Posterior cingulate gyrus (tissue), 11 donors: ENCODE measurements at places on chromosomes 12 and 14.

DNA sequence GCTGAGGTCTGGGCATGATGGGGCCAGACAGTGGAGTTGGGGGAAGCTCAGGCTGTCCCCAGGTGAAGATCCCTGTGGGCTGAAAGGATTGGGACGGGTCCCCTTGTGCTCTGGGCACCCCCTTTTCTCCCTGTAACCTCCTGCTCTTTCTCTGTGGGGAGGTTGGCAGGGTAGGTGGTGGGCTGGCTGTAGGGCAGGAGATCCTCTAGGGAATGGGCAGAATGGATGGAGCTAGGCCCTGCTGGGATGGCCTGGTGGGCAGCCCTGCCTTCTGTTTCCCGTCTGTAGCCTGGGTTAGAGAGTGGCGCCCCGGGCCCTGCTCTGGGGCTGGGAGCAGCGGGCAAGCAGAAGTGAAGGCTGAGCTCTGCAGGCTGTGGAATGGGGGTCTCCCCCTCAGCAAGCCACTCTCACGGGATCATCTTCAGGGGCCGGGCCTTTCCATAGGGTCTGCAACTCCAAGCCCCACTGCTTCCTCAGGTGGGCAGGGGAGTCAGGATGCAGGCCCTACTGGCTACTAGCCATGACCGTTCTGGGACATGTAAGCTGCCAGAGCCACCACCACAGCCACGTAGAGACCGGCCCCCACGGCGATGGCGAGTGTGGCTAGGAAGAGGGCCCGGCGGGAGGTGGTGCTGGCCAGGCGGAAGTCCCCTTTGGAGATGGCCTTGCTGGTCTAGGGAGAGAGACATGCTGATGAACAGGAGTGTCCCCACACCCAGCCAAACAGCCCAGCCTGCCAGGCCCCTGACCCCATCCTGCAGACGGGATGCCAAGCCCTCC is 18.8 kb downstream of the SYNDIG1L start:
- DNase-seq: no peak

GRCh38 chr12:101470939-101471338 is 4.2 kb upstream of the SPIC start:
- DNase-seq: no peak

DNA sequence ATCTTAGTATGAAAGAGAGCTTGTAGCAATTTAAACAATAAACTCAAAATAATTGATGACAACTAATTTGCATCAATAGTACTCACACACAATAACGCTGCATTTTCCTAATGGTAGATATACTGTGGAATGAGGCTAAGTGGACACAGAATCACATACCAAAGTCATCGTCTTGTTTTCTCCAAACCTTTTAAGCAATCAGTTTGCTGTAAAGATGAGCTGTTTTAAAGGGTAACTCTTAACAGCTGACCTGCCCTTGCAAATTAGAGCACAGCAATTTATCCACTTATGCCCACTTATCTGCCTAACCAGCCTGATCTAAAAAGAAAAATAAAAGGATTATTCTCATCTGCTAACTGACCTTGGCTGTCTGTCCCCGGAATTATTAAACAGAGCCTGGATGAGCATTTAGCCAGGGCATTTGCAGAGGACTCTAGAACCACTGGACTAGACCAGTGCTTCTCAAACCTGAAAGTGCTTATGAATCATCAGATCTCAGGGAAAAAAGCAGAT is 174.3 kb upstream of the BCL2L14 start:
- no peak for DNase-seq

GRCh38 chr14:106511800-106512198 is 985.4 kb downstream of the TMEM121 start:
- no peak for DNase-seq

DNA sequence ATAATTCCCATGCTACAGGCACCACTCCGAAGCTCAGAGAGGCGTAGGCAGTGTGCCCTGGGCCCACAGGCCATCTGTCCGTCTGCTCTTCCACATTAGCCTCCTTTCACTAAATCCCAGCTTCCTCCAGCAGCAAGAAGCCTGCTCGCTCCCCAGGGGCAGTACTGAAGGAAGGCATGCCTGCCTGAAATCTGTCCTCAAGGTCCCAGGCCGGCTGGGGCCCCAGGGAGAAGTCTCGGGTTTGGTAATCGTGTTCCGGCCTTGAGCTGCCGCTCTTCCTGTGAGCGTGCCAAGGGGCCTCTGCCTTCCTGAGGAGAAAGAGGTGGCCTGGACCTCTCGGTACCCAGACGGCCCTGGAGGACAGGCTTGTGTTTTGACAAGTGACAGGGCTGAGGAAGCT is 15.2 kb upstream of the DLK1 start:
- DNase-seq: no peak

- no peak for DNase-seq
Observed at GRCh38 chr12:102437511-102437910, 42.9 kb downstream of the IGF1 start.

DNA sequence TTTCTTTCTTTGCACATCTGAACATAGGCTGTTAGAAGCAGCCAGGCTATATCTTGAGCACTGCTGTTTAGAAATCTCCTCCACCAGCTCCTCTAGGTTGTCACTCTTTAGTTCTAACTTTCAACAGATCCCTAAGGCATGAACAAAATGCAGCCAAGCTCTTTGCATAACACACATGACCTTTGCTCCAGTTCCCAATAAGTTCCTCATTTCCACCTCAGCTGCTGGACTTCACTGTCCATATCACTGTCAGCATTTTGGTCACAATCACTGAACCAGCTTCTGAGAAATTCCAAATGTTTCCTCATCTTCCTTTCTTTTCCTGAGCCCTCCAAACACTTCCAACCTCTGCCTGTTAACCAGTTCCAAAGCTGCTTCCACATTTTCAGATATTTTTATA is 27.6 kb upstream of the C14orf132 start:
- DNase-seq: no peak

DNA sequence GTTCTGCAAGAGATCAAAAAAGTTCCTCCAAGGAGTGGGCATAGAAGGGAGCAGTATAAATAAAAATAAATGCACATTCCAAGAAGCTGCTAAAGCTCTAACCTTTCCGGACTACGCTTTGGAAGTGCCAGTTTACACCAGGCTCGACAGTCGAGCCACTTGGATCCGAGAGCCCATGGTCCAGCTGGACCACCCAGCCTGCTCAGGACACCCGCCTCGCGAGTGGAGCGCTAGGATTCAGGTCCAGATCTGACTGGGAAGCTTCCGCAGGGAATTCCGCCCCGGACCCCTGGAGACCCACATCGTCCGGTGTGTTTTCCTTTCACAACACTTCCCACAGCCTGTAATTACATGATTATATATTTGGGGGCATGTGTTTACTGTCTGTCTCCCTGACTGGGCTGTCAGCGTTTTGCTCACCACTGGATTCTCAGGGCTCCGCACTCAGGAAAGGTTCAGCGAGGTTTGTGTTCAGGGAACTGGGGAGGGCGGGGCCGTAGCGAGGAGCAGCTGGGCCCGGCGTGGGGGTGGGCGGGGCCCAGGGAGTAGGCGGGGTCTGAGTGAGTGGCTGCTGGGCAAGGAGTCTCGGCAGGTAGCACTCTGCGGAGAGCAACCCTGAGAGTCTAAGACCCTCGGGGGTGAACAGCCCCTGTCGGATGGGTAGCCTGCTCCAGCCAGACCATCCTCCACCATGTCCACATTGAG is 52.3 kb upstream of the TMEM263 start:
- DNase-seq: peak; percentile 41

DNA sequence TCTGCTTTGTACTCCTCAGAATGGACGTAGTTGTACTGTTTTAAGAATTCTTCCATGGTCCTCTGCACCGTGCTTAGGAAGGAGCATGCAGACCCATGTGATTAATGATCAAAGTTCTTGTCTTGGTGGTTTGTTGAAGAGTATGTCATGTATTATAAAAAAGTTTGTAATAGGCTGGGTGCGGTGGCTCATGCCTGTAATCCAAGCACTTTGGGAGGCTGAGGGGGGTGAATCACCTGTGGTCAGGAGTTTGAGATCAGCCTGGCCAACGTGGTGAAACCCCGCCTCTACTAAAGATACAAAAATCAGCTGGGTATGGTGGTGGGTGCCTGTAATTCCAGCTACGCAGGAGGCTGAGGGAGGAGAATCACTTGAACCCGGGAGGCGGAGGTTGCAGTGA is 61.8 kb upstream of the RTL1 start:
- DNase-seq: no peak

DNA sequence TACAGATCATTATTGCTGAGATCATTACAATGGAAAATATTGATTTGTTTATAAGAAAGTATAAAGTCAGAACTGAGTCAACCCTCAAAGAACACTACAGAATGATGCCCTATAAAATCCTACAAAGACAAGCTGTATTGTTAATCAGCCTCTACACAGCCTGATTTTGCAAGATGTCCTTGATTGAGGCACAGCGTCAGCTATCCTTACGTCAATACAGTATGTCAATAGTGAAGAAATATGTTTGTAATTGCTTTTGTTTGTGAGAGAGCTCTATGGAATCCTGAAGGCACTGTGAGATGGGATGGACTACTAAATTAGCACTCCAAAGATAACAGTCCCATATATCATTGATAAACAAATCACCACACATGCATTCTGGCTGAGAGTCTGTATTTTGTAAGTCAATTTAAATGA is 70.7 kb downstream of the RASSF9 start:
- no peak for DNase-seq

DNA sequence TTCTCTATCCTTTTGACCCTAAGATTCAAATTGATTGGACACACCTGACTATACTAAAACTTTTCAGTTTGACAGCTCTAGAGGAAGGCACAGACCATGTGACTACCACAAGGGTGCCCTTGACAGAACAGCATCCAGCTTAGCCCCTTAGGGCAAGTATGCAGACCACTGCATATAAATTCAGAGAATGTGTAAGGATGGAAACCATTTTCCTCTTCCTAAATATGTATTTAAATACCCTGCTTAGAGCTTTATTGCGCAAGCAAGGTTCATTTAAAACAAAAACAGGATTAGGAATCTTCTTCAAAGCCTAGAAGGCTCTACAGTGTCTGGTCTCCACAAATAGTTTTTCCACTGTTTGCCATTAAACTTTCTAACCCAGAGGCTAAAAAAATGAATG is 202.8 kb downstream of the MED13L start:
- DNase-seq: no peak

GRCh38 chr14:55458800-55459515 is 18.5 kb upstream of the TBPL2 start:
- DNase-seq: no peak

- no peak for DNase-seq
Observed at GRCh38 chr12:110699591-110700445, 10.9 kb upstream of the HVCN1 start.

DNA sequence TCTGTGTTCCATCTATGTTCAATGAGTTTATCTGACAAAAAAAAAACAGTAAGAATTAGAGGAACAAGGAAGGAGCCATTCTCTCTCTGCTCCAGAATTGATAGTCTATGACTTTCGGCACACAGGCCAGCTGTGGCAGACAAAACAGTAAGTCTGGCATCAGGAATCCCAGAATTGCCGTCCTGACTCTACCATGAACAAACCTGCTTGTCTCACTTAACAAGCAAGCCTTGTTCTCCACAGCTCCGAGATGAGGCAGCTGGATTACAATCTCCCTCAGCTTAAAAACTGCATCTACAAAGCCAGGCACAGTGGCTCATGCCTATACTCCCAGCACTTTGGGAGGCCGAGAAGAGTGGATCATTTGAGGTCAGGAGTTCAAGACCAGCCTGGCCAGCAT is 153.6 kb upstream of the TMCC3 start:
- DNase-seq: no peak

GRCh38 chr14:65961004-65961403 is 525.2 kb upstream of the CCDC196 start:
- no peak for DNase-seq

DNA sequence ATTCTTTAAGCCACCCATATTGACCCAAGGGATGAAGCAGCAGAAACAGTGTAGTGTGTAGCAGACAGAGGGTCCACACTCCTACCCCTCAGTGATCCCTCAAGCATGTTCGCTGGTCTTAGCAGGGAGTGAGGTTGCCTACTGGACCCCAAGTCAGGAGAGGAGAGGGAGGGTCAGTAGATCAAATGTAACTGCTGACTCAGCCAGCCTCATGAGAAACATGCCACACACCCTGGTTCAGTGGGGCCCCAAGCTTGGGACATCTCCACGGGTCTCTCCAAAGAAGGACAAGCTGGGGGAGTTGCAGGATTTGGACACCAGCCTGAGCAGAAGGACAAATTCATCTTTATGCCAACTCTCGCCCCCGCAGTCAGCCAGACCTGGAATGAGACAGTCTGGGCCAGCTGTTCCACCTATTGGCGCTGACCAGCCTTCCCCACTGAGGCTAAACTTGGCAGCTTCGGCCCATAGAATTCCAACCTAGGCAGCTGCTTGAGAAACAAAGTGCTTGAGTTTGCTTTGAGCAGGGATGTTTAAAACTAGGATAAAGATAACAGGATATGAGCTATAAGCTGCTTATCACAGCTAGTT is 66.0 kb upstream of the ACTN1 start:
- peak; percentile 52 for DNase-seq

DNA sequence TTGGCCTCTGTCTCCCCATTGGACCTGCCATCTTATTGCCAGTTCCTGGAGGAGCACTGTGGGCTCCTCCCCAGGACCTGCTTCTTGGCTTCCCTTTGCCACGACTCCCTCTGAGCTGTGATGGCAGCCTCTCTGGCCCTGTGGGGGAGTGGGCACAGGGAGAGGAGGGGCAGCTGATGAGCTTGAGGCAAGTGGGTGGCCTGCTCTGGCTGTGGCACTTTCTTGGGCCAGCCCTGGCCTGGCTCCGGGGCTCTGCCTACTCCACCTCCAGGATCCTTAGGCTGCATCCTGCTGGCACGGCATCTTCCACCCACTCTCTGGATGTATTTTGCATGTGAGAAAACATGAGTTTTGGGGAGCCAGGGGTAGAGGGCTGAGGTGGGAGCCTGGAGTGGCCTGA is 32.6 kb upstream of the MUCL1 start:
- peak; percentile 78 for DNase-seq

DNA sequence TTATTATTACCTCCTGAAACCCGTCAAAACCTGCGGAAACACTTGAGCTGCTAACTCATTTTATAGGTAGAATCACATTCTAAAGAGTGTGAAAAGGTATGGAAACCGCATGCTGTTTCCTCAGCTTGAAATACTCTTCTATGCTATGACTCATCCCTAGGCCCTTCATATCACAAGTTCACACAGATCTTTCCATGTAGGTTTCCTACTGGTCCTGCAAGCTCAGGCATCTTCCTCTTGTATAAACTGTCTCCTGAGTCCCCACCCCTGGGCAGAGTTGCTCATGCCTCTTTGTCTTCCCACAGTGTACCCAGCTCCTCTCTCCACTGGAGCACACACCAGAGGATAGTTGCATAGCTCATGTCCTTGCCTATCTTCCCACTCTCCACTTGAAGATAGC is 84.7 kb downstream of the CMAS start:
- DNase-seq: no peak

- no peak for DNase-seq
Observed at GRCh38 chr12:76945867-76946266, 67.0 kb upstream of the CSRP2 start.

DNA sequence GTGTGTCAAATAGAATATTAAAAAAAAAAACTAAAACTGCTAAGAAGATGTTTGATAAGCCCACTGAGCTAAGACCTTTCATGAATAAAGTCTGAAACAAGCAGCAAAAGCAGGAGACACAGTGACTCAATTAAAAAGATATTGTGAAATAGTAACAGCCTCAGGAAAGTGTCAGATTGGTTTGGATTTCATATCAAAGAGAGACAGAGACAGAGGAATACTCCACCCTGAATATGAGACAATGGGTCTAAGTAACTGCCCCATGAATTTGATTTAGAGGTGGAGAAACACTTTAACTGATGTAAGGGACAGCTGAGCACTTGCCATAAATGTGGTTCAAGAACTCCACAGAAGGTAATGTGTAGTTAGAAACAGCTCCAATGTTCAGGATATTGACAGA is 277.9 kb upstream of the FOXG1 start:
- no peak for DNase-seq

GRCh38 chr14:22651586-22651985 is 7.4 kb upstream of the OR6J1 start:
- DNase-seq: no peak
